ENCODE measurements at places on chromosomes 16 and 17. TPM values are rescaled to one million over a fixed set of nuclear protein-coding genes. Genes with fewer than 3 reads are reported as not detected.

Gene GNG13
- total RNA-seq = not detected

DNA sequence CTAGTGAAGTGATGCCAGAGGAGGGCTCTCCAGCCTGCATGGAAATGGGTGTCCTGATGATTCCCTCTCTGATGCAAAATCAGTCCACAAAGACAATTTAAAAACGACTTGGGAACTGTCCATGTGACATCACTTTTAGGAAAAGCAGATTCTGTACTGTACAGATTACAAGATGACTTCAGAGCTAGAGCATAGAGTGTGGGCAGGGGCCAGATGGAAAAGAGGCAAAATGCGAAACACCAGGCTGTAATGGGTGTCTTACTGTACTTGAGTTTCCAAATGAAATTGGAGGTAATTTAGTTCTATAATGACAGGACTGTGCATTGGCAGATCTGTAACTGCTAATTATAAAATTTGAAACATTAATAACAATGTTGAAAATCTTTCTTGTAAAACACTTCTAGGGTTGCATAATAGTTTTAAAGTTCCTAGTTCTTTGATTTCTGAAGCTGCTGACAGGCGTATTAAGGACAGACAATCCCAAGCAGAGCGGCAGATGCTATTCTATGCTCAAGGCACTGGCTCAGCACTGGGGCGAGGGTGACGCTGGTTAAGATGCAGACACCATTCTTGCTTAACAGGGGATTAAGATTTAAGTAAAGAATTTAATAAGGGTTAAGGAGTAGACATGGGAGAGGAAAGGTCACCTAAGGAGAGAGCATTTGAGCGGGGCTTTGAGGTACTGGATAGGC lies 29.6 kb downstream of the OGFOD1 start:
- H3K27ac ChIP-seq = no peak overlapping the region
- peaks cover 96% of the 10 kb centered on the region for H3K36me3 ChIP-seq
- H3K4me1 ChIP-seq = no peaks in the 10 kb centered on the region
- no peak for DNase-seq
- no peak overlapping the region for H3K4me3 ChIP-seq

Gene CDK3
- 20.4 TPM for total RNA-seq

DNA sequence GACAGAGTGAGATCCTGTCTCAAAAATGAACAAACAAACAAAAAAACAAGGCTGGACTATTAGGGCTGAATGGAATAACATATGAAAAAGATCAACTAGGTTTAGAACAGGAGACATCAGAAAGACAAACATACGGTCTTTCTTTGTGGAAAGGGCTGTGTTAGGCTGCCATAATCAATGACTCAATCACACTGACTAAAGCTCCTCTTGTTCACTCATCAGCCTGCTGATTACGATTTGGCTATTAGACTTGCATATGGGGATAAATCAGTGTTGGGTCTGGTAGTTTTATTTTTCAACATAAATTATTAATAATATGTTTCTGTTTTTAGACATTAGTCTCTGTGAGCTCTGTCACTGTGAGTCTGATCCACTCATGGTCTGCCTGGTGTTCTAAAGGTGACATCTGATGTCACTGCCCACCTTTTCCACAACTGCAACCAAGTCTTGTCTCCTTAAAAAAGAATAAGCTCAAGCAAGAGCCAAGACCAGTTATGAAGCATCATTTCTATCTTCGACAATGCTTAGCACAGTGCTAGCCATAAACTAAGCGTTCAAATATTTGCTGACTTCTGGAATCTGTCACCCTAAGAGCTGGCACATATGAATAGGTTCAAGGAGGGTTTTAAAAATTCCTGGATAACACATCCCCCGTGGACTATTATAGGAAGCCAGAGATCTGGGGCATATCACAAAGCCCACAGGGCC lies 10.2 kb downstream of the CFAP20 start:
- no peaks in the 10 kb centered on the region for H3K27me3 ChIP-seq
- H3K4me1 ChIP-seq = peaks cover 44% of the 10 kb centered on the region
- H3K4me3 ChIP-seq = no peak overlapping the region
- H3K36me3 ChIP-seq = peaks cover 28% of the 10 kb centered on the region
- peak overlapping the region; percentile 57 for H3K27ac ChIP-seq
- DNase-seq = no peak

GRCh38 chr16:28475221-28475620 lies 3.1 kb upstream of the NPIPB7 start:
- H3K27me3 ChIP-seq = no peaks in the 10 kb centered on the region
- H3K4me1 ChIP-seq = no peaks in the 10 kb centered on the region
- H3K36me3 ChIP-seq = peaks cover 69% of the 10 kb centered on the region
- DNase-seq = no peak
- no peak overlapping the region for H3K4me3 ChIP-seq

Gene RNF112
- total RNA-seq = 0.45 TPM

- H3K27me3 ChIP-seq = no peaks in the 10 kb centered on the region
- no peak overlapping the region for H3K27ac ChIP-seq
- H3K4me3 ChIP-seq = no peak overlapping the region
- H3K4me1 ChIP-seq = no peaks in the 10 kb centered on the region
- DNase-seq = no peak
- no peaks in the 10 kb centered on the region for H3K36me3 ChIP-seq
Measured at GRCh38 chr17:69511250-69511649, 96.8 kb downstream of the MAP2K6 start.

GRCh38 chr16:77946823-77947222 lies 75.5 kb upstream of the CLEC3A start:
- H3K27ac ChIP-seq = no peak overlapping the region
- no peaks in the 10 kb centered on the region for H3K36me3 ChIP-seq
- DNase-seq = no peak
- no peak overlapping the region for H3K4me3 ChIP-seq
- H3K27me3 ChIP-seq = no peaks in the 10 kb centered on the region

- no peak overlapping the region for H3K4me3 ChIP-seq
- no peak for DNase-seq
- H3K27ac ChIP-seq = peak overlapping the region; percentile 66
- peaks cover 54% of the 10 kb centered on the region for H3K4me1 ChIP-seq
Measured at GRCh38 chr17:40541873-40542557, 23.3 kb downstream of the CCR7 start.

DNA sequence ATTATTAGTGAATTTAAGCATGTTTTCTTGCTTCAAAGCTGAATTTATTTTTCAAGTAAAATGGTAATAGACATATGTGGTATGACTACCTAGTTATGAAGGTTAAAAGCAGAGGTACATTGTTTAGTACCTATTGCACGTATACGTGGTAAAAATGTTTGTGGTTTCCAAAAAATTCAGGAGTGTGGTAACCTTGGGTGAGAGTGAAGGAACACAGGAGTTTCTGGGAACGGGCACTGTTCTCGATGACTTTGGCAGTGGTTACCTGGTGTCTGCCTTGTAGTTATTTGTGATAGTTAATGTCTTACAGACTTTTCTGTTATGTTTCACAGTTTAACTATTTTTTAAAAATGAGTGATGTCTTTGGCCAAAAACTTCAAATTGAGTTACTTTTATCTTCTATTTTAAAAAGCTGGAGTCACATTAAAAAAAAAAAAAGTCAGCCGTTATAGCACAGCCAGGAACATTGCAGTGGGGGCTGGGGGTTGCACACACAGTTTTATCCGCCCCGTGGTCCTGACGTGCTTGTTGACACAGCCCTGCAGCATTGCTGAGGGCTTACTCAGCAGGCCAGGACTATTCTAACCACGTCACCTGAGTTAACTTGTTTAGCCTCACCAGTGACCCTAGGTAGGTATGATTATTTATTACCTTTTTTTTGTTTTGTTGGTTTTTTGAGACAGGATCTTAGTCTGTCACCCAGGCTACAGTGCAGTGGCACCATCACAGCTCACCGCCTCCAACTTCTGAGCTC lies 10.9 kb downstream of the JPT2 start:
- peaks cover 12% of the 10 kb centered on the region for H3K4me1 ChIP-seq
- no peaks in the 10 kb centered on the region for H3K27me3 ChIP-seq
- H3K4me3 ChIP-seq = no peak overlapping the region
- H3K36me3 ChIP-seq = peaks cover 90% of the 10 kb centered on the region
- H3K27ac ChIP-seq = peak overlapping the region; percentile 43
- DNase-seq = peak; percentile 92

- peaks cover 47% of the 10 kb centered on the region for H3K36me3 ChIP-seq
- peaks cover 15% of the 10 kb centered on the region for H3K4me1 ChIP-seq
- DNase-seq = no peak
- no peaks in the 10 kb centered on the region for H3K27me3 ChIP-seq
- peak overlapping the region; percentile 42 for H3K27ac ChIP-seq
- H3K4me3 ChIP-seq = no peak overlapping the region
Measured at GRCh38 chr16:621526-622105, 9.2 kb upstream of the WFIKKN1 start.

GRCh38 chr16:77066896-77067496 lies 124.0 kb upstream of the MON1B start:
- no peaks in the 10 kb centered on the region for H3K27me3 ChIP-seq
- no peak overlapping the region for H3K27ac ChIP-seq
- no peak overlapping the region for H3K4me3 ChIP-seq
- no peaks in the 10 kb centered on the region for H3K36me3 ChIP-seq
- peaks cover 8% of the 10 kb centered on the region for H3K4me1 ChIP-seq
- no peak for DNase-seq

Gene TRPV3
- total RNA-seq = 6.7 TPM
